Activated CD8-positive, alpha-beta memory T cell treated with anti-CD3 and anti-CD28 coated beads, Interleukin-2, amount 50 U/mL, for 4 hours (primary cell): ENCODE measurements at places on chromosomes 3 and 15.

- DNase-seq = no peak
These were observed 67.9 kb downstream of the LRIG1 start for GRCh38 chr3:66432767-66433521.

GRCh38 chr3:69181592-69182211 lies 59.3 kb upstream of the LMOD3 start:
- DNase-seq = no peak

- DNase-seq = no peak
These were observed 156.4 kb upstream of the AZI2 start for GRCh38 chr3:28504976-28505375.

- no peak for DNase-seq
These were observed 40.9 kb downstream of the ONECUT1 start for GRCh38 chr15:52749258-52749657.

GRCh38 chr15:58440922-58441321 lies 9.1 kb downstream of the LIPC start:
- no peak for DNase-seq

GRCh38 chr15:76964157-76964556 lies 30.8 kb upstream of the PSTPIP1 start:
- DNase-seq = no peak

DNA sequence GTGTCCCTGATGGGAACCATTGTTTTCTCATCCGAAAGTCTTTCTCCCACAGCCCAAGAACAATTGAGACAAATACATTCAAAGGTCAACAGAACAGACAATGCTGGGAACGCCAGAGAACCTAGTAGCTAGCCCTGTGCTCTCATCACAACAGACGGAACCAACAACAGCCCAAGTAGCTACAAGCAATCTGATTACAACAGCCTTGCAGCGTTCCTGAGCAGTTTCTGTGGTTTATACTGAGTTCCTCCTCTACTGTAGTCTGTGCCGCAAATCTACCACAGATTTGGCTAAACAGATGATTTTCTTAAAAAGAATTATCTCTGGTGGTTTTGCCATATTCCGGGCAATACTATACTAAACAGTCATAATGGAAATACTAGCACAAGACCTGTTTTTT lies 435.6 kb downstream of the MECOM start:
- DNase-seq = no peak

- no peak for DNase-seq
These were observed 80.1 kb downstream of the ST8SIA2 start for GRCh38 chr15:92473756-92474155.

- DNase-seq = no peak
These were observed 1.1 kb upstream of the RNU6-1 start for GRCh38 chr15:67840749-67841512.

- DNase-seq = no peak
These were observed 535.1 kb upstream of the NR2F2 start for GRCh38 chr15:95795386-95795785.

GRCh38 chr3:89165636-89166263 lies 58.3 kb downstream of the EPHA3 start:
- no peak for DNase-seq

DNA sequence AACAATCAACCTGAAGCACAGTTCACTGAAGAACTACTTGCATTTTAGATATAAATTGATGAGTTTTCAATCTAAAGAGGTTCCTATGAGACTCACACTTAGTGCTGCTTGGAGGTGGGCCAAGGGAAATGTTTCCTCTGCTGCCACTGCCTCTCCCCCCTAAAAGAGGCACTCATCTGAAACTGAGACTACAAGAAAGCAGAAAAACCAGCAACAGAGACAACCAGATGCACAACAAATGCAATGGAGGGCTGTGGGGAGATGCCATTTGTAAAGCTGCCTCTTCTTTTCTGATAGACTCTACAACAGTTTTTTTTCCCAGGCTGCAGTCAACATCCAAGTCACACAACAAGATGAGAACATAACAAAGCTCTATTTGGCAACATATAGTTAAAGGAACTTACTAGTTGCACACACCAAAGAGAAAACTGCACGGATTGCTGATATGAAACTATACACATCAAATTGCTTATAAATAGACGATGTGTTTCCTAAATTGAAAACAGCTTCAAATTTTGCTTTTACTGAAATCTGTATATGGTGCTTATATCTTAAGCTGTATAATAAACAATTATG lies 11.0 kb downstream of the TSPAN3 start:
- DNase-seq = no peak

- no peak for DNase-seq
These were observed 1.4 kb upstream of the SEC13 start for GRCh38 chr3:10322352-10322710.

GRCh38 chr3:133977568-133977967 lies 52.2 kb downstream of the SLCO2A1 start:
- DNase-seq = no peak
